ENCODE measurements at places on chromosomes 6 and 20.

DNA sequence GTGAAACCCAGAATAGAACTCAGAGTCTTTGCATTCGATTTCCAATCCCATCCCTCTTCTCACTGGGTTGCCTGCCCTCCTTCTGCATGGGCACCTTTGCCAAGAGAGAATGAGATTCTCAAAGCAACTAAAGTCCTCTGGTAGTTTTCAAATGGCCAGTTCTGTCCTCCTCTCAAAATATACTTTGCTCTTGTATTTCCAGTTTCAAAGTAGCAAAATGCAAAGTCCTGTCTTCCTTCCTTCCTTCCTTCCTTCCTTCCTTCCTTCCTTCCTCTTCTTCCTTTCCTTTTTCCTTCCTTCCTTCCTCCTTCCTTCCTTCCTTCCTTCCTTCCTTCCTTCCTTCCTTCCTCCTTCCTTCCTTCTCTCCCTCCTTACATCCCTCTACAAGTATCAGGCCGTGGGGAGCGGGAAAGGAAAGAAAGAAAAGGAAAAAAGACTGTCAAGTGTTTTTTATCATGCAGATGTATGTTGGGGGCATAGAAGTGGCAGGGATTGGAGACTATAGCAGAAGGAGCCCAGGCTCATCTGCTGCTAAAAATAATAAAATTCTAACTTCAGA, 265.2 kb downstream of the CD83 start:
- DNase-seq, result no peak

GRCh38 chr6:109186012-109186411, 90.7 kb downstream of the CEP57L1 start:
- DNase-seq, result no peak

DNA sequence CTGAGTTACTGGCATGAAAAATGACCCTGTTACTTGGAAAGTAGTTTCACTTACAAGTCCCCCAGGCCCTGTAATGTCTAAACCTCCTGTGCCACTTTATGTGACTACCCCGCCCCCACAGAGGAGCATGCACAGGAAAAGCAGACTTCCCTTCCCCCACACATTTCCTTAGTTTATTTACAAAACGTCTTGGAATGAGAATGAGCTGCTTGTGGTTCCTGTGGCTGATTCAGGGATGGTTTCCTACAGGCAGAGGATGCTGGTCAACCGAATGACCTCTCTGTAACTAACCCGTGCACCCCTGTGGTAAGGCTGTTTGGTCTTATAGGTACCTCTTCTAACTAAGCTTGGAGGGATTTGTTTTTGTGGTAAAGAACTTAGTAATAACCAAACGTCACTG, 28.5 kb downstream of the RSPO3 start:
- no peak for DNase-seq

DNA sequence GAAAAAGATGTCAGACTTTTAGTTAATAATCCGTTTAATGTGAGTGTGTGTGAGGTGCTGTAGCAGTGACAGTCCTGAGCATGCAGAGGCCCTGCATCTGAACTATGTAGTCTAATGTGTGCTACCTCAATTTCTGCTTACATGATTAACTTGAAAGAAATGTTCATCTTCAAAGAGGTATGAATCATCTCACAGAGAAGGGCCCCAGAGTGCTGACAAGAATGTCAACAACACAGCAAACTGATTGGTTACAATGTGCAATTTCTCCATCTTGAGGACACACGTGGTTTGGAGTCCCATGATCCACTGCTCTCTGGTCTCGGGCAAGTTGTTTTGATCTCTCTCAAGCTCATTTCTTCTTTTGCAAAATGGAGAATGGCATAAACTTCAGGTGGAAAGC, 61.7 kb upstream of the EMILIN3 start:
- no peak for DNase-seq

GRCh38 chr6:41100871-41101287, 28.1 kb downstream of the NFYA start:
- DNase-seq, result no peak

Data from GM19239 (cell line).